ENCODE measurements at places on chromosomes 1 and 21. TPM values are rescaled to one million over a fixed set of nuclear protein-coding genes. Genes with fewer than 3 reads are reported as not detected.

- peak overlapping the region; percentile 70 for H3K4me3 ChIP-seq
- H3K4me1 ChIP-seq = peaks cover 17% of the 10 kb centered on the region
- H3K27ac ChIP-seq = no peak overlapping the region
- no peak for DNase-seq
- peaks cover 6% of the 10 kb centered on the region for H3K27me3 ChIP-seq
Measured at GRCh38 chr1:38006008-38006828, 904 bp upstream of the FHL3 start.

DNA sequence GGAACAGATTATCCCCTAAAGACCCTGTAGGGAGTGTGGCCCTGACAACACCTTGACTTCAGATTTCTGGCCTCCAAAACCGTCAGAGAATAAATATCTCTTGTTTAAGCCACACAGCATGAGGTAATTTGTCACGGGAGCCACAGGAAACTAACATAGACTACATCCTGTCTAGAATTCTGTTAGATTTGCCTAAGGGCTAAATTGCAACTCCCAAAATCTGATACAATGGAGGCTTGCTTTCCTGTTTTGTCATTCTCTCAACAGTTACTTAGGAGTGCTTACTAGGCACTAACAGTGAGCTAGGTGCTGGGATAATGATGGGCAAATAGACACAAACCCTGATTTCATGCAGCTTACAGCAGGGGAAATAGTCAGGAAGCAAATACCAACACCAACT is 141.6 kb downstream of the MIS18A start:
- peaks cover 35% of the 10 kb centered on the region for H3K4me1 ChIP-seq
- no peaks in the 10 kb centered on the region for H3K36me3 ChIP-seq
- no peaks in the 10 kb centered on the region for H3K27me3 ChIP-seq

G0S2 gene
- 6.4 TPM for total RNA-seq

DNA sequence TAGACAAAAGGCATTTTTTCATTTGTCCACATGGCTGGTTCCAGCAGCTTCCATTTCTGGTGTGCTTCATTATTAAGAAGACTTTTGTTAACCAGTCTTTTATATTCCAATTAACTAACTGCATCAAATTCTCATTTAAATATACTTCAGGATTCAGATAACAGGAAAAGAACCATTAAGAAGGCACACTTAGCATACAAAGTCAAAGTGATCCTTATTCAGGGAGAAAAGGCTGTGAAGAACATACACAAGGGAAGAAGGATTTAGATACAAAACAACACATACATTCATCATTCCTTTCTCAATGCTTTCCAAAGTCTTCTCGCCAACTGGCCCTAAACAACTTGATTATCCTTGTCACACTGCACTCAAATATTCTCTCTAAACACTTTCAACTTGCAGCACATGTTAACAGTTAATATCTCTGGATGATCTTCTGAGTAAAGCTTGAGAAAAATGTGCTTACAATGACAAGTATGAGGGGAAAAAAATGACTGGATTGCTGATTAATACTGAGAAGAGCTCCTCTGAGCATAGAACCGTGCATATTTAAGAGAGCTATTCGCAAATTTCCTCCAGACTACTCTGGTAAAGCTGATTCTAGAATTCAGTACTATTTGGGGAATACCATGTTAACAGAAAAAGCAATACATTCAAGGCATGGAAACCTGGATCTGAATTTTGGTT is 225.2 kb upstream of the TNR start:
- DNase-seq = no peak
- peaks cover 13% of the 10 kb centered on the region for H3K36me3 ChIP-seq
- no peaks in the 10 kb centered on the region for H3K4me1 ChIP-seq
- no peak overlapping the region for H3K4me3 ChIP-seq

CDKN2C gene
- total RNA-seq = 2.4 TPM

GRCh38 chr1:89484092-89485038 is 40.3 kb upstream of the LRRC8B start:
- no peak overlapping the region for H3K4me3 ChIP-seq
- DNase-seq = no peak
- no peaks in the 10 kb centered on the region for H3K36me3 ChIP-seq
- no peaks in the 10 kb centered on the region for H3K4me1 ChIP-seq
- H3K27ac ChIP-seq = no peak overlapping the region

EIF4G3 gene
- total RNA-seq = 54.9 TPM

DNA sequence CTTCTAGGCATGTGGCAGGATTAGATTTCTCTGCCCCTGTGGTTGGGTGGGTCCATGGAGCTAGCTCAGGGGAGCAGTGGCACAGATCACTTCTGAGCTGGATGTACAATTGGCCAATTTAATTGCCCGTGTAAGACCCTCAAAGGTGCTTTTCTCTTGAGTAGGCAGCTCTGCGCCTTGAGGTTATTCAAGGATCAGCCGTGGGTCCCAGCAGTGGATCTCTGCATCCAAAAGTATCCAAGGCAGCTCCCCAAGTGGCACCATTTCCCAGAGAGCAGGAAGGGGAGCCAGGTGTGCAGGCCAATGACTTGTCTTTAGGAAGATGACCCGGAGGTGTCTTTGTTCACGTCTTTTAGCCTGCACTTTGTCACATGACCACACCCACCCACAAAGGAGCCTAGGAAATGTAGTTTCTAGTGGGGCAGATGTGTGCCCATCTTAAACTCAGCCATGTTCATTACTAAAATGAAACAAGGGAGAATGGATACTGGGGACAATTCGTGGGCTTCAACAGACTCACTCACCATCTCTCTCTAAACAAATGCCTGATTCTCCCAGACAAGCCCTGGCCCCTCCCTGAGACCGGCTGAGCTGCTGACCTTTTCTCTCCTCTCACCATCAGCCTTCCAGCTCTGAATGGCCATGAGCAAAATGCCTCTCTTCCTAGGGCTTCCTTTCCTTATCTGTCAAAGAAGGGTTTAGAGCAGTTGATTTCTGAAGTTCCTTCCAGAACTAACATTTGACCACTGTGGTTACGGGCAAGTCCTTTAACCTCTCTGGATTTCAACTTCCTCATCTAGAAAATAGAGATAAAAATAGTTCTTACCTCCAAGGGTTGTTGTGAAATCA is 41.4 kb upstream of the TENT5C start:
- H3K36me3 ChIP-seq = no peaks in the 10 kb centered on the region
- peak overlapping the region; percentile 35 for H3K27ac ChIP-seq
- H3K4me1 ChIP-seq = no peaks in the 10 kb centered on the region
- no peak for DNase-seq

DNA sequence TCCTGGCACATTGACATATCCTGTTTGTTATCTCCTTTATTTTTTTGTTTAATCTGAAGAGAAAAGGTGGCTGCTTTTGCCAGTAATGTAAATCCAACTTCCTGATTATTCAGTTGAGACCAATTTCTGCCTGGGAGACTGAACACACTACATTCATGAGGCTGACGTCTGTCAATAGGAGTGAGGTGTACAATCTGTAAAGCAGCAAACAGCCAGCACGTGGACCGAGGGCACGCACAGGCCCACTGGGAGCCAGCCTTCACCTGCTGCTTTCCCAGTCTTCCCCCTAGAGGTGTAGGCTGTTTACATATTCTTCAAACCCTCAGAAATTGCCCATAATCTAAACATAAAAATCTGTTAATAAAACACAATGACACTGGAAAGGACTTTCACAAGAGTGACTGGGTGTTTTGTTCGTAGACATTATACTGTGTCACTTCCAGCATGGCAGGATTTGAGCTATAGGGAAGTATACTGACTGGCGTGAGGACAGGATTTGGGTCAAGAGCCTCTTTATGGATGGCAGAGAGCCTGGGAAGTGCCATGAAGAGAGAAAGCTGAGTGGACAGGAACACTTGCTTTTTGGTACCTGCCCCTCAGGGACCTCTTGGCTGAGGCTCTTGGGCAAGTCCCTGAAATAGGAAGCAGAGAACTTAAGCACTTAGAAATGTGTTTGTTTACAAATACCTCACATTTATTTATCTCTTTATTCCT is 552.9 kb upstream of the CAMK1G start:
- no peaks in the 10 kb centered on the region for H3K4me1 ChIP-seq
- H3K27me3 ChIP-seq = no peaks in the 10 kb centered on the region
- no peaks in the 10 kb centered on the region for H3K36me3 ChIP-seq
- no peak for DNase-seq

DNA sequence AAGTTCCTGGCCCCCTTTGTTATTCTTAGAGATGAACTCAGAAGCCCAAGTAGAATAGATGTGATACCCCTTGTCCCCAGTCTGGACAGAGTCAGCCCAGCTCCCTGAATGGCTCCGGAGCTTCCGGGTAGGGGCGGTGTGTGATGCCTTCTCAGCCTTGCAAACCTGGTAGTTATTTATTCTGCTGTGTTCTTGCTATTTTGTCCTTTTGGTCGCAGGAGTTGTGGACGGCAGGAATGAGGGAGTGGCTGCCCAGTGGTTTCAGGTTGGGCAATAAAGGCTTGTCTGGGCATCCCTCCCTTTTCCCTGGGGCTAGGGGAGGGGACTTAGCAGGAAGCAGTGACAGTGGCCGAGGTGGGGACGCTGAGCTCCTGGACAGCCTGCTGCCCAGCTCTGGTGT is 2.8 kb downstream of the PTPRU start:
- H3K27ac ChIP-seq = peak overlapping the region; percentile 99
- H3K4me3 ChIP-seq = peak overlapping the region; percentile 91
- H3K27me3 ChIP-seq = peaks cover 32% of the 10 kb centered on the region
- no peak for DNase-seq
- peaks cover 30% of the 10 kb centered on the region for H3K4me1 ChIP-seq

HEYL gene
- 4.3 TPM for total RNA-seq

DNA sequence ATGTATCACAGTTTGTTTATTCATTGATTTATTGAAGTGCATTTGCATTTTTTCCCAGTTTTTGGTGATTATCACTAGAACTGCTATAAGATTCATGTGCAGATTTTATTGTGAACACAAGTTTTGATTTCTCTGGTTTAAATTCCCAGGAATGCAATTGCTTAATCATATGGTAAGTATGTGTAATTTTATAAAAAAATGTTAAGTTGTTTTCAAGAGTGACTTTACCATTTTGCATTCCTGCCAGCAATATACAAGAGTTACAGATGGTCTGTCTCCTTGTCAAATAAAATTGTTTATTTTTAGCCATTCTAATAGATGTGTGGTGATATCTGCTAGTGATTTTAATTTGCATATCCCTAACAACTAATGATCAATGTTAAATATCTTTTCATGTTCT is 127.3 kb upstream of the APP start:
- H3K4me3 ChIP-seq = no peak overlapping the region
- no peaks in the 10 kb centered on the region for H3K4me1 ChIP-seq
- H3K27me3 ChIP-seq = no peaks in the 10 kb centered on the region
- H3K36me3 ChIP-seq = peaks cover 3% of the 10 kb centered on the region

SRP9 gene
- 313 TPM for total RNA-seq

DNA sequence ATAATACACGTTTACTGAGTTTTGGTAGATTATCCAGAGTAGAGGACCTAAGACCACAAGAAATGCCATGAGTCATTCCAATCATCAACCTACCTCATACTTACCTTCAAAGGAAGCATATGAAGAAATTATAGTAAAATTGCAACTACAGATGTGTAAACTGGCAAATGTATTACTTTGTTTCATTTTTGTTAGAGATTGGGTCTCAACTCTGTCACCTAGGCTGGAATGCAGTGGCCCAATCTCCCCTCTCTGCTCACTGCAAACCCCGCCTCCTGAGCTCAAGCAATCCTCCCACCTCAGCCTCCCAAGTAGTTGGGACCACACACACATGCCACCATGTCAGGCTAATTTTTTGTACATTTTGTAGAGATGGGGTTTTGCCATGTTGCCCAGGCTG is 5.2 kb downstream of the TMCO1 start:
- H3K4me3 ChIP-seq = no peak overlapping the region
- no peaks in the 10 kb centered on the region for H3K27me3 ChIP-seq

- H3K27ac ChIP-seq = no peak overlapping the region
- DNase-seq = no peak
- peaks cover 7% of the 10 kb centered on the region for H3K4me1 ChIP-seq
- H3K4me3 ChIP-seq = peak overlapping the region; percentile 98
- H3K36me3 ChIP-seq = no peaks in the 10 kb centered on the region
- H3K27me3 ChIP-seq = no peaks in the 10 kb centered on the region
Measured at GRCh38 chr1:37947364-37947763, 511 bp upstream of the INPP5B start.

RPS6KA1 gene
- 27.7 TPM for total RNA-seq

DNA sequence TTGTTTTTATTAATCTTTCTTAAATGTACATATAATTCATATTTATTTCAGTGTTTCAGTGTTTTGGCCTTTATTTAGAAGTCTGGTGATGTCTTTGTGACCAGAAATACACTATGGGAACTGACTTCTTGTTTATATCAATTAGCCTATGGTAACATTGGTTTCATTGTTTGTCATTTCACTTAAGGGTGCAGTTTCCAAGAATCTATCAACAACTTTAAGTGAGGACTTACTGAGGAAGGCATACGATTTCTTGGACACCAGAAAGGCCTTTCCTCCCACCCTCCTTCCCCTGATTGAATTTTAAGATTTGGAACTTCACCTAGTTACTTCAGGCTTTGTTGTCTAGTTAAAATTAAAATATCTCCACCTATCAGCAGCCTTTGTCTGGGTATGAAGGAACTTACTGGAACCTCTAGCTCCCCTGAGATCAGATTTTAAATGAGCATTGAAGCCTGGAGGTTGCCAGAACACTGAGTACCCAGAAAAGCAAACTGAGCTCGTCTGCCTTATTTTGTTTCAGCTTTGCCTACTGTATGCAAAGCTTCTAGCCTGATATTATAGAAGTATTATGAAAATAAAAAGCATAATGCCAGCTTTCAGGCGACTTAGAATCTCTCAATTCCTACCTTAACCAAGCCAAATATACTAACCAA is 34.2 kb downstream of the HLCS start:
- H3K36me3 ChIP-seq = peaks cover 13% of the 10 kb centered on the region
- H3K4me1 ChIP-seq = peaks cover 13% of the 10 kb centered on the region
- H3K27ac ChIP-seq = no peak overlapping the region
- no peak overlapping the region for H3K4me3 ChIP-seq

CRYAA gene
- not detected for total RNA-seq

- H3K27ac ChIP-seq = no peak overlapping the region
- peaks cover 88% of the 10 kb centered on the region for H3K27me3 ChIP-seq
- H3K4me1 ChIP-seq = no peaks in the 10 kb centered on the region
Measured at GRCh38 chr1:197928849-197929336, 11.7 kb downstream of the LHX9 start.

BATF3 gene
- 0.55 TPM for total RNA-seq

SLAMF9 gene
- not detected for total RNA-seq

DNA sequence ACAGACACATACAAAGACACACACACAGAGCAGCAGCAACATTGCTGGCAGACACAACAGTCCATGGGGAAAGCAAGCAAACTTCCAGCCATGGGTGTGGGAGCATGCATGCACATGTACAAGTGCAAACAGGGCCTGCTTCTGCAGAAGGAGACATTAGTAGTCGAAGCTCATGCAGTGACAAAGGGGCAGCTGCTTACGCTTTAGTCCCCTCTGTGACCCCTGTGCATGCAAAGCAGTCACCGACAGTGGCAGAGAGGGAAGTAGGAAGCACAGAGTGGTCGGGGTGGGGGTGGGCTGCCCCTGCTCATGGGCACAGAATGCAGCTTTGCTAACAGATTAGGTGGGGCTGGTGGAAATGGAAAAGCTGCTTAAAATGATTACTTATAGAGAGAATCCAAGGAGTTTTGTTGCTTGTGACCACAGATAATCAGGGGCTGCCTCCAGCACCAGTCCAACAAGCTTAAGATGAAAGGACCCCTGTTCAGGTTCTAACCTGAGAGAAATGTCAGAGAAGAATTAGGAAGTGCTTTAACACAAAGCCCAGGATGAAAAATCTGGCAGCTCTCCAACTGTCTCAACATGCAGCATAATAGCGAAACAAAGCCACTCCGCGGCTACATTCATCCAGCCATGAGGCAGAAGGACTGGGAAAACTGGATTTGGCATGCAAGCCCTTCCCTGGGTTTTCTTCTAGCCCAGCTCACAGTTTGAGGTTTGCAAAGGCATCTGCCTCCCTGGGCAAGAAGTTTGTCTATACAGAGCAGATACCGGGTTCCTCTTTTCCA is 378.9 kb downstream of the KCNH1 start:
- H3K4me1 ChIP-seq = peaks cover 20% of the 10 kb centered on the region
- H3K36me3 ChIP-seq = no peaks in the 10 kb centered on the region
- H3K27me3 ChIP-seq = no peaks in the 10 kb centered on the region
- no peak for DNase-seq
- H3K27ac ChIP-seq = peak overlapping the region; percentile 76
- H3K4me3 ChIP-seq = no peak overlapping the region

All from type B pancreatic cell (in vitro differentiated cells).